ENCODE measurements at places on chromosomes 5 and 9. TPM values are rescaled to one million over a fixed set of nuclear protein-coding genes. Genes with fewer than 3 reads are reported as not detected.

- DNase-seq = no peak
These were observed 307.0 kb upstream of the TLE4 start for GRCh38 chr9:79264511-79265355.

PFN3 gene
- not detected for total RNA-seq

ARRDC3 gene
- total RNA-seq = 87.3 TPM

DNA sequence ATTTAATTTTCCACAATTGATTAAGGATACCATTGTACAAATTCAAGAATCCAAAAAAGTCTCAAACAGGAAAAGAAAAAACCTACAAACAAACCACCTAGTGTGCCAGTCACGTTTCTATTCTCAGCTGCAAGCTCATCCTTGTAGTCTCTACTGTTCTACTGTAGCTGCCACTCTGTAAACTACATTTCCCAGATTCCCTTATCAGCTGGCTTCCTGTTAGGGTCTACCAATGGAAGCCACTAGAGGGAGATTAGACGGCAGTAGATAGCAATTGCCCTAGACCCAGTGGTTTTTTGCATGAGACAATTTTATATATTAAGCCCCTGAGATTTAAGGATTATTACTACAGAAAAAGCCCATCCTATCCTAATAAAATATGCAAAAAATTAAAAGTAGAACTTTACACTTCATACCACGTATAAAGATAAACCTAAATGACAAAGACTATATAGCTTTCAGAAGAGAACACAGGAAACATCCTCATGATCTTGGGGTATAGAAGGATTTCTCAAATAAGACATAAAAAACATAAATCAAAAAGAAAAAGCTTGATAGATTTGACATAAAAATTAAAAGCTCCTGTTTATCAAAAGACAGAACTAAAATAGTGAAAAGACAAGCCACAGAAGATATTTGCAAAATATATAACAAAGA lies 37.4 kb downstream of the P4HA2 start:
- peak; percentile 85 for DNase-seq

TAS2R1 gene
- not detected for total RNA-seq

DNA sequence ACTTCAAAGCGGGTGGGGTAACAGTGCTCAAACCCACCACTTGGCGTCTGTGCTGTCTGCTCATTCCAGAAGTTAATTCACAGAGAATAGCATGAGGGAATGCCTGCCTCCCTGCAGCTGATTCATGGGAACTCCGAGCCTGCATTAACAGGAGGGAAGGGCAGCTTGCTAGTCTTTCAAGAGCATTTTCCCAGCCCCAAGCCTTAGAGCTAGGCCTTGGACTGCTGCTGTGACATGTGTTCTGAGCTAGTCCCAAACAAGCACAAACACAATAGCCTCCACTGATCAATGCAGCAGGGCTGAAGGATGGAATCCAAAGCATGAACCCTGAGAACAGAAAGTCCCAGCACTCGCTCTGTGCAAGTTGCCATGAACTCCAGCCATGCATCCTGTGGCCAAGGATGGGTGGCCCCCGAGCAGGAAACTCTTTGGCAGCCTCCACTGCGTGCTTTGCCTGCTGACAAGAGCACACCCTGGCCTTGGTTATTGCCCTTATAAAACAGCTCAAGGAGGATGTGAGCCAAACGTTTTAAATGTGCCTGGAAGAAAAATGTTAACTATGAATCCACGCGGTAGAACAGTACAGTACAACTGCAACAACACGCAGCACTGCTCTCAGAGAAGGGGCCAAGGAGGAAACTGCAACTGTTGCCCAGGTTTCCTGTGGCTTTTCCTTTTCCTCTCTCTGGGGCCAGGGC lies 653.1 kb upstream of the KLF4 start:
- peak; percentile 95 for DNase-seq

All from muscle of leg (tissue), 16 donors.